ENCODE measurements at places on chromosomes 11 and 22. TPM values are rescaled to one million over a fixed set of nuclear protein-coding genes. Genes with fewer than 3 reads are reported as not detected.

GRCh38 chr11:113019711-113020110 is 58.5 kb downstream of the NCAM1 start:
- no peaks in the 10 kb centered on the region for H3K4me1 ChIP-seq
- no peak overlapping the region for H3K27ac ChIP-seq
- no peaks in the 10 kb centered on the region for H3K36me3 ChIP-seq
- H3K4me3 ChIP-seq: no peak overlapping the region

DNA sequence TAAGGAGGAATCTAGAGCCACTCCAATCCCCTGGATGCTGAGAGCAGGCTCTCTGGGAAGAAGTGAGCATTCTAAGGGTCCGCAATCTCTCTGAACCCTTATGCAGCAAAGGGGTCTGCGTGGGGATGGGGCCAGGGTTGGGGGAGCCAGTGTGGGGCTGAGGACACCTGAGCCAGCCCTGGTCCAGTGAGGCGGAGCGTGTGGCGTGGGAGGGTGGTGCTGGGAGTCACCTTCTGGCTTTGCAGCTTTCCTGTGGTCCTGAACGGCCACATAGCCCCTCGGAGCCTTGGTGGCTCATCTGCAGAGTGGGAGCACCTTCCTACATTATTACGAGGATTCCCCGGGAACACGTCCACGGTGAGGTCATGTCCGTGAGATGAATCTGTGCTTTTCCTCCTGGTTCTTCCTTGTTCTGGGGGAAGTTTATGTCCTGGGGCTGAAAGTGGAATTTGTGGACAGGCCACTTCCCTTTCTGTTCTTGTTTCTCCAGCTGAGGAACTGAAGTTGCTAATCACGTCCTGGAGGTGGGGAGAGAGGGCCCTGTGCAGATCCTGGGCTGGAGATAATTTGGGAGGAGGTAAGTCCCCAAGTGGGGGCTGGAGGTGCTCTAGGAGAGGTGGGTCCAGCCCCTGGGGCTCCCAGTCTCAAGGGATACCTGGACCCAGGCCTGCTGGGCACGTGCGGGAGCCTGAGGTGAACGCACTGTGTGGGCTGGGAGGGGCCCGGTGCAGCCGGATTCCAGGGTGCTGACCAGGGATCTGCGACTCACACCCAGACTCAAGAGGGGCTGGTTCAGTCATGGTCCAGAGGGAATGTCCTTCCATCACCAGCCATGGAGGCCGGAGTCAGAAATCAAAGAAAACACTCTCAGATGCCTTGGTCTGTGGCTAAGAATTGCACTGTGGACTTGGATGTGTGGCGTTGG is 6.1 kb downstream of the MRGPRE start:
- DNase-seq: no peak
- H3K27ac ChIP-seq: no peak overlapping the region
- no peaks in the 10 kb centered on the region for H3K36me3 ChIP-seq

DNA sequence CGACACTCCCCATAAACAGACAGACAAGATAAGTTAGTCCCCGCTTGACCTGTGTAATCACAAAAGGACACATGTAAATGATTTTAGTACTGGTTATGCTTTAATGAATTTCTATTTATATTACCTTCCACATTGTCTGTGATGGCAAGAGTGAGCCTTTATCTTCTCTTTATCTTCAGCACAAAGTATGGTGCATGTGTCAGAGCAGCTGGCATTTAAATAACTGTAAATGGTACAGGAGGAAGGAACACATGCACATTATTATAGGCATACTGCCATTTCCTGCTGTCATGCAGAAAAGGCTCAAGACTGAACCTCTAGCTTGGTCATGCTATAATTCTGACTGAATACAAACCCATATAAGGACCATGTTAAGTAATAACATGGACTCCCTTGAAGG is 1342.7 kb upstream of the TENM4 start:
- no peaks in the 10 kb centered on the region for H3K36me3 ChIP-seq
- H3K27me3 ChIP-seq: no peaks in the 10 kb centered on the region
- no peaks in the 10 kb centered on the region for H3K4me1 ChIP-seq
- no peak overlapping the region for H3K27ac ChIP-seq

GRCh38 chr11:120179057-120179672 is 31.7 kb upstream of the OAF start:
- peaks cover 35% of the 10 kb centered on the region for H3K27me3 ChIP-seq
- peaks cover 7% of the 10 kb centered on the region for H3K4me1 ChIP-seq
- H3K4me3 ChIP-seq: no peak overlapping the region
- no peak for DNase-seq

GRCh38 chr11:92504004-92504403 is 279.4 kb downstream of the FAT3 start:
- H3K27ac ChIP-seq: no peak overlapping the region
- no peaks in the 10 kb centered on the region for H3K27me3 ChIP-seq
- DNase-seq: no peak
- no peaks in the 10 kb centered on the region for H3K36me3 ChIP-seq
- no peaks in the 10 kb centered on the region for H3K4me1 ChIP-seq

DNA sequence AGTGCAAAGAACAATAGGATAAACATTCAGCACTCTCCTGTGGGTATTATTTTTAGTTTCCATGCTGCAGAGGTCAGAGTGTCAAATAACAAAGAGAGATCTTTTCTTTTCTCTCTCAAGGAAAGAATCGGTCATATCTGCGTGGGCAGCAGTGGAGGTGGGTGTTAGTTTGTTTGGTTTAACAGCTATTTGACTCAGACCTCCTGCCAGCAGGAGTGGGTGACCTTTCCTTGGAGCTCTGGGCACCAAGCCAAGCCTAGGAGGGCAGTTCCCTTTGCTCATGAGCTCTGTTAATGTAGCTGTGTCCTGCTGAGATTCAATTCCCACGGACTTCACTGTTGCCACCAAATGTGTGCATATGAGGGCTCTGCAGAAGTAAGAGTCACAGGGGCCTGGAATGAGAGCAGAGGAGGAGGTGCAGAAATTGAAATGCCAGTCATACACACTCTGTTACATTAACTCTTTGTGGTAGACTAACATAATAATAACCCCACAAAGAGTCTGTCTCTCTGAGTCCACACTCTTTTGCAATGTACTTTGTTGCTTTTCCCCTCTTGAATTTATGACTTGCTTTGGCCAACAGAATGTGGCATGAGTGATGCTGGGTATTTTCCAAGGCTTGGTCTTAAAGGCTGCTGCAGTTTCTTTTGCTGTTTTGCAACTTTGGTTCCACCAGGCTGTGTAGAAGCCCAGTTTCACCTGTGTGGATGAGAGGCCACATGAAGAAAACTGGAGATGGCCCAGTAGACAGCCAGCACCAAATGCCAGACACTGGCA is 76.0 kb upstream of the GRK3 start:
- H3K27me3 ChIP-seq: no peaks in the 10 kb centered on the region
- H3K27ac ChIP-seq: 0 out of 2 replicates have a peak overlapping the region, but pooled peaks have one; percentile 28
- peak; percentile 70 for DNase-seq

- no peak for DNase-seq
- no peaks in the 10 kb centered on the region for H3K4me1 ChIP-seq
- H3K4me3 ChIP-seq: no peak overlapping the region
- H3K27ac ChIP-seq: no peak overlapping the region
These were observed 28.7 kb downstream of the DDIAS start for GRCh38 chr11:82930229-82930628.

GRCh38 chr22:20080445-20080775 is 369 bp downstream of the DGCR8 start:
- peak overlapping the region; percentile 93 for H3K4me3 ChIP-seq
- peak; percentile 41 for DNase-seq
- H3K4me1 ChIP-seq: peaks cover 17% of the 10 kb centered on the region

- peaks cover 14% of the 10 kb centered on the region for H3K4me1 ChIP-seq
- peaks cover 17% of the 10 kb centered on the region for H3K36me3 ChIP-seq
- DNase-seq: no peak
These were observed 5.9 kb downstream of the CHKA start for GRCh38 chr11:68115285-68115684.

DNA sequence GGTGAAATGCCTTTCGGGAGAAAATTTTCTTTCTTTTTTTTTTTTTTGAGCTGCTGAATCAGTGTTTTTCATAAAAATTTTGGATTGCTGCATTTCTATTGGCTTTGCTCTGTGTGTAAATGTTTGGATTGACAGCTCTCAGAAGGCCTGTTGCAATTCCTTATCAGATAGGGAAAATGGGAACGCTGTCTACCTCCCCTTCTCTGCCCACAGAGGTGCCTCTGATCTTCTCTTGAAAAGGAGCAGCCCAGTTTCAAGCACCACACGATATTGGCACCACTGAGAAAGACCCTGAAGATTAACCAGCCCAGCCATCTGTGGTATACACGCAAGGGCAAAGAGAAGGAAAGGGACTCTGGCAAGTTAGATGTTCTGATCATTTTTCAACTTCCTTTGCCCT is 1272.2 kb downstream of the LRRC4C start:
- H3K4me3 ChIP-seq: no peak overlapping the region
- H3K27ac ChIP-seq: no peak overlapping the region
- DNase-seq: no peak
- H3K27me3 ChIP-seq: no peaks in the 10 kb centered on the region

DNA sequence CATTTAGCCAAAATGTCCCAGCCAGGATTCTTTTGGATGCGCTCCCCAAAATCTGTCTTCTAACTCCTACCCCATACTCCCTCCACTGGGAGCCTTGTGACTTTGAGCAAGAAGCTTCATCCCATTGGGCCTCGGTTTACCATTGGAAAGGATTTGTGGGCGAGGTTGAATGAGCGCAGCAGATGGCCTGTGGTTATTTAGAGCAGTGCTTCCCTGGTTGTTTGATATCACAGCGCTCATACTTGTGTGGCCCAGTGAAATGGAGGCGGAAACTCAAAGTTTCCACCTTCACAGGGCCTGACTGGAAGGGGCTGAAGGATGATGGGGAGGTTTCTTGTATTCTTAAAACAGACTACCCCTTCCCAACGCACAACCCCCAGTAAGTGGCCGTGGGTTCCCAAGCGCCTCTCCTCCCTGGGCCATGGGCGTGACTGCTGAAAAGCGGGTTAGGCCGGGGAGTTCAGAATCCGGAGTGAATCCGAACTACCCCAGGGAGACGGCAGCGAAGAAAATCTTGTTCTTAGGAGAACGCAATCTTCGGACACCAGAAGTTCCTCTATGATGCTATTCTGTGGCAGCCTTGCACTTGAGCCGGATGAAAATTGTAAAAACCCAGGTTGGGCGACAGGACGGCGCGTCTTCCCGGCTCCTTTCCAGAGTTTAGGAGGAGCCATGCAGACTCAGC is 1.2 kb upstream of the ATF4 start:
- H3K4me1 ChIP-seq: peaks cover 19% of the 10 kb centered on the region
- peak; percentile 33 for DNase-seq
- H3K36me3 ChIP-seq: peaks cover 33% of the 10 kb centered on the region

DNA sequence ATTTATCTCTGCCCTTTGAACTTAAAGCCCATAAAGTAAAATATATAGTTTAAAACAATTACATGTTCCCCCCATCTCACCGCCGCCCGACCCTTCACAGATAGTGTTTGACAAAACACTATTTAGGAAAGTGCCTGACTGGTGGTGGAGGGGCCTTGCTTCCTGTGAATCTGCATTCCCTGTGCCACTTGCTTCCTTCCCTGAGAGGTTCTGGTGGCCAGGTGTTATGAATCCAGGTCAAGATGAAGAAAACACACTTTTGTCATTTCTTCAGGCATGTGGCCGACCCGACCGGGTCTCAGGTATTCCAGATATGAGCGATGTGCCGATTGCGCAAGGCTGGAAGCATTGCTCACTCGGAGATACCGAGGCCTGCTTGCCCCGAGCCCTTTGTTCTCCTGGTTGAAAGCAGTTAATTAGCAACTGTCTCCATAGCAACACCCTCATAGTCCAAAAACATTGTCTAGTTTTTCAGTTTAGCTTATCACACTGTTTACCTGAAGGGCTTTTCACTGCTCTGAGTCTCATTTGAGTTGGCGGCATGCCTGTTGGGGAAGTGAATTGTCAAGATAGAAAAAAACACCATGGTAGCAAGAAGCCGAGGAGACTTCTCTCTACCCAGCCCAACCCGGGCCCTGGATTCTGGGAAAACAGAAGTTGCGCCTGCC is 128.3 kb downstream of the TEAD1 start:
- DNase-seq: peak; percentile 95
- peak overlapping the region; percentile 93 for H3K27ac ChIP-seq
- H3K4me1 ChIP-seq: peaks cover 60% of the 10 kb centered on the region
- no peaks in the 10 kb centered on the region for H3K36me3 ChIP-seq

DNA sequence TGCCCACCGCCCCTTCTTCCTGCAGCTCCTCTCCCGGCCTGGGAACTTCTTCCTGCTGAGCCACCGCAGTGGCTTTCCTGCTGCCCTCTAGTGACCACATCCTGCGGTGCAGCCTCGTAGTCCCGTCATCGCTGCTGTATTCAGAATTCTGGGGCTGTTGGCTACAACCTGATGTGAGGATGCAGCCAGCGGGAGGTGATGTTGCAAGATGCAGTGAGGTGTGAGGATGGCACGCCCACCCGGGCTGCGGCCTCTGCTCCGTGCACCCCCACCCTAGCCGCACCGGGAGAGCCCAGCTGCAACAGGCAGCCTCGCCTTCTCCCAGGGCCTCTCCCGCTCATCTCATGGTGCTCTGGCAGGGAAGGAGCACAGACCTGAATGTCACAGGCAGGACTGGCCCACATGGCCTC is 10.1 kb downstream of the CHST1 start:
- no peaks in the 10 kb centered on the region for H3K36me3 ChIP-seq
- peaks cover 12% of the 10 kb centered on the region for H3K27me3 ChIP-seq
- DNase-seq: peak; percentile 73
- no peak overlapping the region for H3K27ac ChIP-seq
- H3K4me3 ChIP-seq: no peak overlapping the region

GRCh38 chr11:132904607-132905006 is 627.7 kb downstream of the OPCML start:
- no peaks in the 10 kb centered on the region for H3K4me1 ChIP-seq
- no peak for DNase-seq
- H3K4me3 ChIP-seq: no peak overlapping the region
- H3K27me3 ChIP-seq: 0 out of 2 replicates have a peak, but pooled peaks cover 4% of the 10 kb centered on the region
- no peak overlapping the region for H3K27ac ChIP-seq

GRCh38 chr11:117855912-117856651 is 20.4 kb downstream of the FXYD6 start:
- H3K27me3 ChIP-seq: peaks cover 95% of the 10 kb centered on the region
- DNase-seq: no peak
- H3K4me3 ChIP-seq: no peak overlapping the region
- H3K27ac ChIP-seq: no peak overlapping the region
- no peaks in the 10 kb centered on the region for H3K36me3 ChIP-seq
- no peaks in the 10 kb centered on the region for H3K4me1 ChIP-seq

DNA sequence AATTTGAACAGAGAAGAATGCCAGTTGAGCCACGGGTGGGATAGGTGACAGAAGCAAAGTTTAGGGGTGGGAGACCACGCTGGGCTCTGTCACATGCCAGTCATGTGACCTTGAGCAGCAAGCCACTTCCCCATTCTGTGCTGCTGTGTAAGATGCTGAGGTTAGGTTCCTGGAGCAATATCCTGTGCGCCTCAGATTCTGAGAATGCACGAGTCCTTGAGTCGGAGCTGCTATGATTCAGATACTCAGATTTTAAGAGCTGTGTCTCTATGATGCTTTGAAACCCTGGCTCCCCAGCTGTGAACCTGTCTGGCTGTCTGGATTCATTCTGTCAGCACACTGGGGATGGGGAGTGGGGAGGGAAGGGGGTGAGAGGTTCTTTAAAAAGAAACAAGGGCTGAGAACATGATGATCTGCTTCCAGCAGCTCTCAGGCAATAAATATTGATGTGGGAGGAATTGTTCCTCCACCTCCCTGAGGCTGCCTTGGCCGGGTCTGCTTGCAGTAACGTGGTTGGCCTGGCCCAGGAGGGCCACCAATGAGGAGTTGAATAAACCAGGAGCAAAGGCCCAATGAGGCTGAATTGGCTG is 24.0 kb downstream of the SLCO2B1 start:
- no peak for DNase-seq
- H3K4me3 ChIP-seq: no peak overlapping the region
- H3K27ac ChIP-seq: no peak overlapping the region
- no peaks in the 10 kb centered on the region for H3K4me1 ChIP-seq
- H3K27me3 ChIP-seq: peaks cover 52% of the 10 kb centered on the region
- H3K36me3 ChIP-seq: no peaks in the 10 kb centered on the region

TSSK2 gene
- total RNA-seq: 0.17 TPM

OR2AT4 gene
- total RNA-seq: not detected

SAA4 gene
- total RNA-seq: not detected

INPP5J gene
- total RNA-seq: 2.1 TPM
